ENCODE measurements at places on chromosomes 1 and 21. TPM values are rescaled to one million over a fixed set of nuclear protein-coding genes. Genes with fewer than 3 reads are reported as not detected.

GRCh38 chr1:185409763-185410528 lies 92.9 kb upstream of the IVNS1ABP start:
- no peak for DNase-seq

GRCh38 chr1:204961765-204962419 lies 81.1 kb upstream of the CNTN2 start:
- DNase-seq = no peak

DNA sequence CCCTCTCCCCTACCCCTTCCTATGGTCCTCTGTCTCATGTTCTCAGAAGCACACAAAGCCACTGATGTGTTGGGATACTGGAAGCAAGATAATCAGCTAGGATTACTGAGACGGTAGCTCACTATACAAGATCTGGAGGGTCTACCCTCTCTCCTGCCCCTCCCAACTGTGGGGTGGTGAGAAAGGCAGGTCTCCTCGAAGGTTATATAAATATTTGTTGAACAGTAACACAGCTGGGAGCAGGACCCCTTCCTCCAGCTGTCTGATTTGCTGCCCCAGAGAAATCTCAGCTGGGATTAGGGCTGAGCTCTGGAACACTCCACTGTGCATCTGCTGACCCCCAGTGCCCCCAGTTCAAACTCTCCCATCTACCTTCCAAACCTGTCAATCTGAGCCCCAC lies 94.2 kb upstream of the IPO9 start:
- DNase-seq = no peak

GRCh38 chr1:222046684-222047263 lies 304.9 kb upstream of the DUSP10 start:
- no peak for DNase-seq

DNA sequence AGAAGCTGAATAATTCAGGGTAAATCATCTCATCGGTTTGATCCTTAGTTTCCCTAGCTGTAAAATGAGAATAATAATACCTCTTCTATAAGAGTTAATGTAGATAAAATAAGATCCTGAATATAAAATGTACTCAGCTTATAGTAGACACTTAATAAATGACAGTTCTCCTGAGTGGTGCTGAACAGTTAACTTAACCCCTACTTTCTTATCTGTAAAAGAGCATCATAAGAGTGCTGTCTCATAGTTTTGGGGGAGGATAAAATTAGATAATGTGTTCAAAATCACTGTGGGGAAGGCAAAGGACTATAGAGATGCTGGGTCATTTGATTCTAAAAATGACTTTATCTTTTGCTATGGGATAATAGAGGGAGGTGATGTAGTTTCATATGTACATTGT lies 593 bp downstream of the C8A start:
- no peak for DNase-seq

RNF223 gene
- 2.1 TPM for total RNA-seq

All from mucosa of descending colon (tissue), 3 donors.